NCI-H2029 (cell line): ENCODE measurements at places on chromosomes 16 and 17.

- DNase-seq = no peak
Measured at GRCh38 chr16:68215302-68215701, 20.6 kb downstream of the ESRP2 start.

DNA sequence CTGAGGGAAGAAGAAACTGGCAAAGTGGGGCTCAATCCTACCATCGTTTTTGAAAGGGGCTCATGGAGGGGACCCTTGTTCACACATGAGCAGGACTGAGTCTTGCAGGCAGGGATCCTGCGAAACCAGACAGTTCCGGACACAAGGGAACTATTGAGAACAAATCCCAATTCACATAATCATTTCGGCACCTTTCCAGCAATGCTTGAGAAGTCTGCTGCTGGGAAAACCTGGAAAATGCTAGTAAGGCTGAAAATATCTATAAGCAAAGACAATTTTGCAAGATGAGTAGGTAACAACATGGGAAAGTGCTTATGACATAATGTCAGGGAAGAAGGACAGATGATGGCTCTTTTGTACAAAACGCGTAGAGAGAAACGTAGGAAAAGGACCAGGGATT, 52.1 kb upstream of the BPTF start:
- DNase-seq = no peak

DNA sequence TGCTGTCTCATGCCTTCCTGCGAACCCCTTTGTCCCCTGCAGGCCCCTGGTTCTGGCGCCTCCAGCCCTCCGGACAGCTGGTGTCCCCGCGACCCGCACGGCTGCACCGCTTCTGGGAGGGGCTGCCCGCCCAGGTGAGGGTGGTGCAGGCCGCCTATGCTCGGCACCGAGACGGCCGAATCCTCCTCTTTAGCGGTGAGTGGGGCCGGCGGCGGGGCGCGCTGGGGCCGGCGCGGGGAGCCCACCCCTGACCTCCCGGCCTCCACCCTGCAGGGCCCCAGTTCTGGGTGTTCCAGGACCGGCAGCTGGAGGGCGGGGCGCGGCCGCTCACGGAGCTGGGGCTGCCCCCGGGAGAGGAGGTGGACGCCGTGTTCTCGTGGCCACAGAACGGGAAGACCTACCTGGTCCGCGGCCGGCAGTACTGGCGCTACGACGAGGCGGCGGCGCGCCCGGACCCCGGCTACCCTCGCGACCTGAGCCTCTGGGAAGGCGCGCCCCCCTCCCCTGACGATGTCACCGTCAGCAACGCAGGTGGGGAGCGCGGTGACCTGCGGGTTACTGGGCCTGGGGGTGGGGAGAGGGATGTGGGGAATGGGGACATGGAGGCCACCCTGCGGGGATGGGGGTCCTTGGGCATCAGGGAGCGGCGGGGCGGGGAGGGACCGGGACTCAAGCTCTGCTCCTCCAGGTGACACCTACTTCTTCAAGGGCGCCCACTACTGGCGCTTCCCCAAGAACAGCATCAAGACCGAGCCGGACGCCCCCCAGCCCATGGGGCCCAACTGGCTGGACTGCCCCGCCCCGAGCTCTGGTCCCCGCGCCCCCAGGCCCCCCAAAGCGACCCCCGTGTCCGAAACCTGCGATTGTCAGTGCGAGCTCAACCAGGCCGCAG, 7.1 kb upstream of the IL32 start:
- no peak for DNase-seq

DNA sequence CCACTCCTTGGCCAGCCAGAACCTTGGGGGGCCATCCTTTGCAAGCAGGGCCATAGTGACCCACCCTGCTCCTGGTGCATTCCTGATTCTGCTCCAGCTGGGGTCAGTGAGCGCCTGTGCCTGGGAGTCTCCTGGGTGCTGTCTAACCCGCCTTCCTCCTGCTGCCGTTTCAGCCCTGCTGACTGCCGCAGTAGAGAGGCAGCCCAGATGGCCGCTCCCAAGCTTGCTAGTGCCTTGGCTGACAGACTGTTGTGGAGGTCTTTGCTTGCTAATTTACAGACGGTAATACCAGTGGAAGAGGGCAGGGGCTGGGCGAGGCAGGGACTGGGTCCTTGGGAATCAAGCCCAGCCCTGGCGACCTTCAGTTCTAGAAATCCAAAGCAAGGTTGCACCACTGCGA, 99.6 kb downstream of the SOCS1 start:
- DNase-seq = no peak

GRCh38 chr17:16199093-16199492, 16.2 kb downstream of the NCOR1 start:
- no peak for DNase-seq

- no peak for DNase-seq
Measured at GRCh38 chr16:27704252-27704651, 154.3 kb downstream of the KATNIP start.

GRCh38 chr16:84582958-84583516, 34.8 kb downstream of the COTL1 start:
- DNase-seq = no peak

DNA sequence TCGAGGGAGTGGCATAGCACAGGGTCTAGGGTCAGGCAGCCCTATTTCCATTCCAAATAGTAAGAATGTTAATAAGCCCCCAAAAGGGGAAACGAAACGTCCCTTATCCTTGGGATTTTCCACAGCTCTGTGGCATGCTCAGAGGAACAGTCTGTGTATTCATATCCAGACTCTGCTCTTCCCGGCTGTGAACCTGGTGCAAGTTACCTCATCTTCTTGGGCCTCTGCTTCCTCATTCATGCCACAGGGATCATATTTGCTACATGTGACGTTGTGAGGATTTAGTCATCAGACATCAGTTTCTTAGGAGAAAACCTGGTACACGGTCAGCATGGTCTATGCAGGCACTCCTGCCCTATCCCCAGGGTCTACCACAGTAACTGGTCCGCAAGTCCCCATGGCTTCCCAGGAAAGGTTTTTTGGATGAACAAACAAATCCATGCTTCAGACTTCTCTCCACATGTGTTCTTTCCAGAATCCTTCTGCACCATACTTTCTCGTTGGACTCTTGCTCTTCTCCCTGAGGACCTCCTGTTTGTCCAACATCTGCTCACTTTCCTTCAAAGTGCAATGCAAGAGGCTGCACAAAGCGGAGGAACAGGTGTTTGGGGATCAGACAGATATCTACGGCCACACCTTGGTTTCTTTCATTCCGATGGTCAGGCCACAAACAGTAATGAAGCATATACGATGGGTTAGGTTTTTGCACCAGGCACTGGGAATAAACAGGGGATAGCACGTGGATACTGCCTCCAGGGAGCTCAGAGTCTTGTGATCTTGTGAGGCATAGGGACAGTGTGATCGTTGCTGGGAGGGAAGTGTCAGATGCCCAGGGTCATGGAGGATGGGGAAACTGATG, 17.7 kb downstream of the GLP2R start:
- DNase-seq = no peak

DNA sequence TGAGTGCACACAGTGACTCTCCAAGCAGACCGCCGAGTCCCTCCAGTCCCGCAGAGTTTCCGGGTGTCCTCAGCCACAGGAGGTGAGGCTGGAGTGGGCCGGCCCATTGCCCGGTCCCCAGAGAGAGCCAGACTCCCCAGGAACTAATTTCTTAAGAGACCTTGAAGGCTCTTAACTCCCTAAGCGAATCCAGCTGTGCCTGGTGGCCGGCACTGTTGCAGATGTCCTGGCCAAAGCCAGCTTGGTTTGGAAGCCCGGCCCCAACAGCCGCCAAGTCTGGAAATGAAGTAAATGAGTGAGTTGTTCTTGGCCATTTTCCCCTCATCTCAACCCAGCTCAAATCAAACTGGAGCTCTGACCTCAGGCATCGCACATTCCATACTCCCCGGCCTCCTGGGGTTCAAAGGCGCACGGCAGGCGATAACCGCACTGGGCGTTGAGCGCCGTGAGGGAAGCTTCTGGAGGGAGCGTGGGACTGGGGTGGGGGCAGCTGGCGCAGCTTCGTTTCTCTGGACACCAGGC, 42.0 kb downstream of the CMIP start:
- DNase-seq = no peak

GRCh38 chr16:50025537-50025931, 509 bp downstream of the CNEP1R1 start:
- no peak for DNase-seq

DNA sequence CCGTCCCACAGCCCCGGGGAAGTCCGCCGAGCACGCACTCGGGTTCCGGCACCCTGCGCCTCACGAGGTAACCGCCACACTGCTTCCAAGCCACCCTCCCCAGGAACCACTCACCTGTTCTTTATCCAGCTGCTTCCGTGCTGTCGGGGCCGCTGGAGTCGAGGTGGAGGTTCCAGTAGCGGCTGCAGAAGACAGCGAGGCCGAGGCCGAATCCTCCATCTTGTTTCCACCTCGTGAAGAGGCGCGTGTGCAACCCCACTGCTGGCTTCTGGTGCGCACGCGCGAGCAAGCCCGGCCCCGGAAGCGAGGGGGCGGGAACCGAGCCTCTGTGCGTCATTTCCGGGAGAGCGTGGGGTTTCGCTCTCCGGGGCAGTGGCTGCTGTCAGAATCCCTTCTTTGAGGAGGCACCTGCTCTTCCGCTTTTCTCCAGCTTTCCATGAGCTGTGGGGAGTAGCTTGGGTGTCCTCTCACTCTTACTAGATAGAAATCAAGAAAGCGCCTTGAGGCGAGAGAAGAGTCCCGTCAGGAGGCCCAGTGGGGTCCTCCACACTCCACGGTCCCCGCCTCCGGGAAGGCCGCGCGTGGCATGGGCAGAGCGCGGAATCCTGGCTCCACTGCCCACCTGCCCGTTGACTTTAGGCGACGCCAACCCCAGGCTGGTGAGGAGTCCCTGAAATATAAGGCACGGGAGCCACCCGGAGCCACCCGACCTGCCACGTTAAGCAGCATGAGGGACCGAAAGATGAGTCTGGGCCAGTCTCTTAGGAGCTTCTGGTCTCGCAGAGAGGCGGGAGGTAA, at the start of gene RSL1D1:
Gene RSL1D1 (minus strand): TSS at position 249 of the 798 bp plus-strand sequence. CDS start 30 bp downstream, at position 219.
- DNase-seq = peak; percentile 80

DNA sequence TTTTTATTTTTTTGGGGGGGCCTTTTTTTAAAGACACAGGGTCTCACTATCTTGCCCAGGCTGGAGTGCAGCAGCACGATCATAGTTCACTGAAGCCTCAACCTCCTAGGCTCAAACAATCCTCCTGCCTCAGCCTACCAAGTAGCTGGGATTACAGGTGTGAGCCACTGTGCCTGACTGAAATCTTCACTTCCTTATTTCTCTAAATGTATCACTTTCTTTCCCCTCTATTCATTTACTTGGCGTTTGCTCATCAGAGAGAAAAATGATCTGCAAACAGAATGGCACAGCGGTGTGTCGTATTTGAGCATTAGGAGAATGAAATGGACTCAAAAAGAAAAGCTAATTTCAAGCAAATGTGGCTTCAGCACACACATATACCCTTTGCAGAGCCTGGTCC, 44.3 kb upstream of the CDH5 start:
- DNase-seq = no peak

DNA sequence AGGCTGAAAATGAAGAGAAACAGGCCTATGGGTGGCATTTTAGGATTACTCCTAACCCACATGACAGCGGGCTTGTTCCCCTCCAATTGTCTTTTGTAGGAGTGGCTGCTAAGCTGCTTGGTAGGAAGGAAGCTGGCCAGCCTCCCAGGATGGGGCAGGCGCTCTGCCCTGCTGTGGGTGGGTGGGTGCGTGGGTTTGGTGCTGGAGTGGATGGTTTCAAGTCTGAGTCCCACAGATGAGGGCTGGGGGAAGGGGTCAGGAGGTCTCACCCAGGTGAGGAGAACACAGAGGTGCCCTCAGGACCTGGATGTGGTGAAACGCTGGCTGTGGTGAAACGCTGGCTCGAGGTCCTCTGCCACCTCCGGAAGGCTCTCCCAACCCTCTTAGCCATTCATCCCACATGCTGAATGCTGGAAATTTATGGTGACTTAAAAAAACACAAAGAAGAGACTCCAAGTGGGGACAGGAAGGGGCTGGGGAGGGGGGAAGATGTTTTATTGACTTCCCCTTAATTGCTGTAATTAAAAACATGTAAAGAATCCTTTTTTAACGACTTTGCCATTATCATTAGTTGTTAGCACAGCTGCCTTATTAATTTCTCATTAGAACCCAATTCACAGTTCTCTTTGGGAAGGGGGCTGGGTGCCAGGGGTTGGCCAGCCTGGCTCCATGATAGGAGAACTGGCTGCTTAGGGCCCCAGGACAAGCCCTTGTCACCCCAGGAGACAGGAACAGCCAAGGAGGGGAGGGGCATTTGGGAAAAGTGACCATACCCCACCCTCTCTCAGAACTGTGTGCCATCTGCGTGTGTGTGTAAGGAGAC, 153.5 kb upstream of the CDC42EP4 start:
- peak; percentile 11 for DNase-seq

- DNase-seq = no peak
Measured at GRCh38 chr16:2486645-2487516, 12.0 kb downstream of the TBC1D24 start.

- no peak for DNase-seq
Measured at GRCh38 chr17:3965118-3965800, 1.0 kb upstream of the ATP2A3 start.

GRCh38 chr16:50282955-50283631, 16.7 kb downstream of the ADCY7 start:
- DNase-seq = no peak

- DNase-seq = no peak
Measured at GRCh38 chr17:4266550-4266949, 2.8 kb upstream of the ANKFY1 start.

- DNase-seq = peak; percentile 44
Measured at GRCh38 chr17:77846531-77847085, 111.9 kb upstream of the TNRC6C start.

DNA sequence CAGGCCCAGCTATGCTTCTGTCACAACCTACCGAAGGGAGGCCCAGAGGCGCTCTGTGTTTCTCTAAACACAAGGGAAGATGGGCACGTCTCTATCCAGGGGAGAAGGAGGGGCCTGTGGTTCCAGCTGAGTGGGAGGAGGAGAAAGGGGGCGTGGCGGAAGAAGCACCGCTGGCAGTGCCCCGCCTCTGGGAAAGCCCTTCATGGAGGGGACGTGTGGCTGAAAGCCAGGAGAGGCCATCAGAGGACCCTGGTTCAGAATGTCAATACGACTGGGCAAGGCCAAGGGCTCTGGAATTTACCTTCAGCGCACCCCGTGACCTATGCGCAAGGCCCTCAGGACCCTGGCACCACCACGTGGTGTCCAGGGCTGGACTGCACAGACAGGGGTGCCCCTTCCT, 12.3 kb upstream of the SLC38A8 start:
- DNase-seq = no peak

DNA sequence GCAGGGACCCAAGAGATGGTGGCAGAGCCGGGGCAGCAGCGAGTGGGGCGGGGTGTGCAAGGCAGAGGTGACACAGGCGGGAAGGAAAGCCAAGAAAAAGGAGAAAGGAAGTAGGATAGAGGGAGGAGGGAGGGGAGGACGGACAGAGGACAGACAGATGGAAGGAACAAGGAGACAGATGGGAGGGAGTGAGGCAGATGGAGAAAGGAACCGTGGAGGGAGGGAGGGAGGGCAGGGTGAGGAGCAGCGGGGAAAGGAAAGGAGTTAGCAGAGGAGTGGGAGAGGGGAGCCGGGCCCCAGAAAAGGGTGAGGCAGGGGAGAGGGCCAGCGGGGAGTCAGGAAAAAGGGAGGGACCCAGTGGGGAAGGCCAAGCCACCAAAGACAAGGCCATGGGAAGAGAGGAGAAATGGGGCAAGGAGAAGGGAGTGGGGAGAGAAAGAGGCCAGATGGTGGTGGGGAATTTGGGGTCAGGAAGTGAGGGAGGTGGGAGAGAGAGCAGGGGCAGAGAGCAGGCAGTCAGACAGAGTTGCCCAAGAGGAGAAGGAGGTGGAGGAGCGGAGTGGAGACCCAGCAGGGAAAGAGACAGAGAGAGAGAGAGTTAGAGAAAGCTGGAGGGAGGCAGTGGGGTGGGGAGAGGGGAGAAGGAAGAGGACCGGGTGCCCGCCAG, 13.2 kb upstream of the ASGR1 start:
- no peak for DNase-seq

- DNase-seq = no peak
Measured at GRCh38 chr16:30867747-30868146, 26.1 kb downstream of the BCL7C start.
